Hematopoietic multipotent progenitor cell treated with erythropoietin and hydrocortisone succinate and interleukin-3 and kit ligand, for 8 days (in vitro differentiated cells): ENCODE measurements at places on chromosomes 6 and 20.
A peak's percentile ranks its signal among the peaks of the same experiment; 100 is the strongest.

- DNase-seq = no peak
These were observed 35.5 kb downstream of the WRNIP1 start for GRCh38 chr6:2800552-2801316.

DNA sequence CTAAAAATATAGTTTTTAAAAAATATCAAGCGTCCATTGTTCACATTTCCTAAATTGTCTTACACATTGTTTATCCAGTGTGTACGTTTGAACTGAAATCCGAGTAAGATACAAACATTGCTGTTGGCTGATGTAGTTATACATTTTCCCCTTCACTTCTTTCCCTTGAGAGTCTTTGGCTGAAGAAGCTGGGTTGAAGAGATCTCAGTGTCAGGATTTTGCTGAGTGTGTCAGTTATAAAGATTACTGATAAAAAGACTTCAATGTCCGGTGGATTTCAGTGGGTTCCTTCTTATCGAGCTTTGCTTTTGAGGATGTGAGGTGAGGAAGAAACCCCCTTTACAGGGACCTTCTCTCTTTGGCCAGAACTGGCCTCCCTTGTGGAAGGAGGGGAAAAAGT is 20.5 kb downstream of the RFPL4B start:
- no peak for DNase-seq

GRCh38 chr20:14450256-14450655 is 112.8 kb upstream of the FLRT3 start:
- no peak for DNase-seq

GRCh38 chr6:139369568-139370282 is 4.7 kb downstream of the CITED2 start:
- DNase-seq = peak; percentile 82

GRCh38 chr6:14751645-14752175 is 494.2 kb upstream of the JARID2 start:
- no peak for DNase-seq
